Neural crest cell (in vitro differentiated cells): ENCODE measurements at places on chromosomes 3 and 15. TPM values are rescaled to one million over a fixed set of nuclear protein-coding genes. Genes with fewer than 3 reads are reported as not detected.

Gene GPR62
- total RNA-seq, result 0.18 and 0.23 TPM in 2 replicates

Gene CAMP
- total RNA-seq, result not detected in 2 replicates

Gene ICE2
- 69.7 and 80.3 TPM in 2 replicates for total RNA-seq

Gene SLC22A13
- total RNA-seq, result 0.19 and 0.41 TPM in 2 replicates

- no peak for DNase-seq
Measured at GRCh38 chr3:13148126-13148525, 74.9 kb upstream of the IQSEC1 start.

- DNase-seq, result no peak
Measured at GRCh38 chr3:4843619-4844018, 135.6 kb upstream of the BHLHE40 start.

DNA sequence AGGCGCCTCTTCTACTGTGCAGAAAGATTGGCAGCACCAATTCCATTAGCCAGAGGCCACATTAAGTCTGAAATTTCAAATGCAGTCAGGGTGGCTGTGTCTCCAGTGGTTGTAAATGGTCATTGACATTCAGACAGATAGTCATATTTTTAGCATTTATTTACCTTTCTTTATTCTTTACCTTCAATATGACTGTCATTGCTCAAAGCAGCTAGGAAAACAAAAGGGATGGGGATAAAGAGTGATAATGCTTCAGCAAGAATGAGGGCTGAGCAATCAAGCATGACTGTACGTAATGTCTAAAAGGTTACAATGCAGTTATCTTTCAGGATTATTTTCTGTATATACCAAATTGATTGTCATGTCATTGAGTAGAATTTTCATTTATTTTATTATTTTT, 360.4 kb downstream of the EFHB start:
- DNase-seq, result no peak

GRCh38 chr3:138349926-138350665, 1.7 kb downstream of the MRAS start:
- DNase-seq, result no peak

GRCh38 chr15:93932164-93932776, 299.1 kb upstream of the MCTP2 start:
- DNase-seq, result no peak

- DNase-seq, result peak; percentile 78
Measured at GRCh38 chr3:15268033-15268631, 62.1 kb downstream of the CAPN7 start.

- DNase-seq, result no peak
Measured at GRCh38 chr3:177444696-177445095, 247.4 kb upstream of the TBL1XR1 start.
